ENCODE measurements at places on chromosomes 1 and 21. TPM values are rescaled to one million over a fixed set of nuclear protein-coding genes. Genes with fewer than 3 reads are reported as not detected.

DNA sequence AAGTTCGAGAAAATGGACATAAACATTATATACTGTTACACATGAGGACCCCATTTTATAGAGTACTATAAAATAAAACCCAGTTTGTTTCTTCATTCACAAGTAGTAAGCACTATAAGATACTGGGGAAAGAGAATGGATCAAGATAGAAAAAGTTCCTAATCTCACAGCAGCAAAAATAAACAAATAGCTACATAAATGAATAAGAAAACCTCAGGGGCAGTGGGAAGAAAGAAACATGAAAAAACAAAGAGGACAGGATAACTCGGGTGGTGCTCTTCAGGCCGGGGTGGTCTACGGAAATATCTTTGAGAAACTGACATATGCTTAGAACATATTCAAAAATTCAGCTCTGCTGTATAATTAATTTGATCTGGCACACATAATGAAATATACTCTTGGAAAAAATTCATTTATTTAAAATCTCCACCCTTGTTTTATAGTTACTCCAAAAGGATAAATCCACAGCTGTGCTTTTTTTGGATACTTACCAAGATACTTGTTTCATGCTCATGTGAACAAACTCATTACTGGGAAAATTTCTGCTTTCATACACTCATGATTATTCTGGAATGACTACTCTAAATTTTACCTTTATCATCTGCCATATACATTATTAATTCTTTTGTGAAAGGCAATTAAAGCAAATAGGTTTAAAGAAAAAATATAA, 20.0 kb downstream of the CEP170 start:
- DNase-seq, result no peak
- H3K4me1 ChIP-seq, result no peaks in the 10 kb centered on the region
- H3K27me3 ChIP-seq, result no peaks in the 10 kb centered on the region
- peaks cover 59% of the 10 kb centered on the region for H3K36me3 ChIP-seq
- H3K4me3 ChIP-seq, result no peak overlapping the region

DNA sequence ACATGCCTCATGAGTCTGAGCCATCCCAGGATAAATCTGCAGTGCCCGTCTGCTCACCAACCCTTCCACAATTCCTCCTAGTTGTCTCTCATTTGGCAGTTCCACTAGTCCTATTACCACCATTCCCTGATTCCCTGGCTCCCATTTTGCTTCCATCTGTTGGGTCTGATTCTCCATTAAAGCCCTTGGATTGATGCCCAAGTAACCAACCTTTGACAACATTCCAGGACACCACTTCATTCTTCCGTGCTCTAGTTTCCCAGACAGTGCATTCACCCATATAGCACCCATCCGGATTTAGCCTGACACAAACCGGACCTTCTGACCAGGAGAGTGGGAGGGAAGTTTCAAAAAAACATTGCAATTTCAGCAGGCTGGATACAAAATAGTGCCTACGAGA, 189.4 kb upstream of the PALMD start:
- no peak for DNase-seq
- H3K4me1 ChIP-seq, result no peaks in the 10 kb centered on the region
- no peak overlapping the region for H3K4me3 ChIP-seq
- no peak overlapping the region for H3K27ac ChIP-seq

GRCh38 chr1:167915569-167915968, 1.6 kb upstream of the ADCY10 start:
- no peak overlapping the region for H3K4me3 ChIP-seq
- H3K36me3 ChIP-seq, result peaks cover 16% of the 10 kb centered on the region
- H3K4me1 ChIP-seq, result no peaks in the 10 kb centered on the region
- H3K27ac ChIP-seq, result no peak overlapping the region
- no peaks in the 10 kb centered on the region for H3K27me3 ChIP-seq

DNA sequence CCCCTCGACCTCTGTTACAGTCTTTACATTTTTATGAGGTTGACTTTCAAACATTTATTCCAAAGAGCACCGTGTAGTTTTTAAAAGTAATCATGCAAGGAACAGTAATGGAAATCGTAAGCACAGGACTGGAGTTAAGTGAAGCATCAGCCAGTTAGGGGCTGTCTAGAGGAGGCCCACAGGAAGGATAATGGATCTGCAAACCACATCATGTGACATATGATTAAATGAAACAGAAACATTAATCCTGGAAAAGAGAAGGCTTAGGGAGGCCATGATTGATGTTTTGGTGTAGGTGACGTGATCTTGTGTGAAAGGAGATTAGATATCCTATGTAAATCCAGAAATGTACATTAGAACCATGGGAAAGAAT, 25.0 kb downstream of the RGS7 start:
- H3K36me3 ChIP-seq, result no peaks in the 10 kb centered on the region
- no peaks in the 10 kb centered on the region for H3K27me3 ChIP-seq
- H3K4me1 ChIP-seq, result no peaks in the 10 kb centered on the region
- no peak for DNase-seq

NKAIN1 gene
- not detected for total RNA-seq
